ENCODE measurements at places on chromosomes 2 and 18. TPM values are rescaled to one million over a fixed set of nuclear protein-coding genes. Genes with fewer than 3 reads are reported as not detected.

C2orf49 gene
- 15.3 TPM for total RNA-seq

C2orf78 gene
- not detected for total RNA-seq

GRCh38 chr2:231715988-231716616 is 7.8 kb downstream of the PTMA start:
- peaks cover 12% of the 10 kb centered on the region for H3K36me3 ChIP-seq
- no peak overlapping the region for H3K4me3 ChIP-seq
- peaks cover 46% of the 10 kb centered on the region for H3K4me1 ChIP-seq
- no peaks in the 10 kb centered on the region for H3K27me3 ChIP-seq
- DNase-seq, result peak; percentile 81
- H3K27ac ChIP-seq, result peak overlapping the region; percentile 73

- DNase-seq, result no peak
- no peaks in the 10 kb centered on the region for H3K36me3 ChIP-seq
- H3K4me1 ChIP-seq, result peaks cover 7% of the 10 kb centered on the region
- peaks cover 17% of the 10 kb centered on the region for H3K27me3 ChIP-seq
- H3K4me3 ChIP-seq, result no peak overlapping the region
- no peak overlapping the region for H3K27ac ChIP-seq
Observed at GRCh38 chr2:23301136-23301535, 83.8 kb upstream of the KLHL29 start.

GRCh38 chr2:73018188-73018825 is 53.2 kb downstream of the SFXN5 start:
- H3K4me1 ChIP-seq, result peaks cover 32% of the 10 kb centered on the region
- no peak for DNase-seq
- H3K36me3 ChIP-seq, result peaks cover 6% of the 10 kb centered on the region
- no peak overlapping the region for H3K4me3 ChIP-seq

UGT1A8 gene
- not detected for total RNA-seq

TMEM178A gene
- total RNA-seq, result 1.4 TPM

DNA sequence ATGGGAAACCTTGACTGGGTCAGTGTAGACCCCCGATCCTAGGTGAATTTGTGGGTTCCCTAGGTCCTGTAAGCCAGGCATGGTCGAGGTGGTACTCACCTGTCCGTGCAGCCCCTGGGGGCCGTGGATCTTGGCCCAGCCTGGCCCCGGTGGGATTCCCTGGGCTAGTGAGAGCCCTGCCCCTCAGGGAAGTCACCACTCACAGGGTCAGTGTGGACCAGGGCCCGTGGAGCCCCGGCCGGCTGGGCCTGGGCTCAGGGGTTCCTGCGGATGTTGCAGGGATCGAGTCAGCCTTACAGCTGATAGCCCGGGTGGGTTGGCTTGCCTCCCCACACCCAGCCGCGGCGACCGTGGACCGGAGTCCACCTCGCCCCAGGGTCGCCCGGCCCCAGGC is 528 bp downstream of the ATG9A start:
- H3K36me3 ChIP-seq, result peaks cover 20% of the 10 kb centered on the region
- peak overlapping the region; percentile 73 for H3K4me3 ChIP-seq
- H3K4me1 ChIP-seq, result peaks cover 35% of the 10 kb centered on the region
- no peaks in the 10 kb centered on the region for H3K27me3 ChIP-seq
- DNase-seq, result no peak

- no peaks in the 10 kb centered on the region for H3K36me3 ChIP-seq
- H3K27me3 ChIP-seq, result no peaks in the 10 kb centered on the region
- H3K4me1 ChIP-seq, result peaks cover 19% of the 10 kb centered on the region
- DNase-seq, result no peak
Observed at GRCh38 chr2:72603481-72603880, 222.4 kb downstream of the EXOC6B start.

WDSUB1 gene
- 6.6 TPM for total RNA-seq
